ENCODE measurements at places on chromosomes 7 and 10.

- DNase-seq = no peak
These were observed 3.0 kb upstream of the SND1 start for GRCh38 chr7:127648986-127649385.

DNA sequence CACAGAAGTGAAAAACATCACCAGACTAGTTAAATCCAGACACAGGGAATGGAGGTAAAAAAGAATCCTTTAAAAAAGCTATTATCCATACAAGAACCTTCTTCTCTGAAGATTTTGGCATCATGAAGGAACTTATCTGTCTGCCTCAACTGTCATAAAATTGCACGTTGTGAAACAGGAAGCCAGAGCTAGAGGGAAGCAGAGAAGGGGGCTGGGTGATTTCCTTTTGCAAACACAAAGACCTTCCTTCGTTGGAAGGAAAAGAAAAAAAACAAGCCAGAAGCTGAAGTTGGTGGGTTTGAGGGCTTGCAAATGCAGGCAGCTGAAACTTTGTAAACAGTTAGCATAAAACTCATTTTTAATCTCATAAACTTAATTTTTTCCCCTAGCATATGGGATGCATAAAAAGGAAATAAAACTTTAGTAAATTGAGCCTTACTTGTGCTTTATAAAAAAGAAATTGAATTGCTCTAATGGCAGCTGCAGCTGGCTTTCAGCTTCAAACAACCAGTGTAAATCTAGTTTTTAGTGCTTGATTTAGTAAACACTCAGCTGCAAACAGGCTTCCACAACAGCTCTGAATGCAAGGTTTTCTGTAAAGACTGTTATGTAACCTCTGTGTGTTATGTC lies 101.6 kb downstream of the OTUD1 start:
- DNase-seq = no peak

GRCh38 chr10:68578974-68579373 lies 18.8 kb downstream of the TET1 start:
- no peak for DNase-seq

DNA sequence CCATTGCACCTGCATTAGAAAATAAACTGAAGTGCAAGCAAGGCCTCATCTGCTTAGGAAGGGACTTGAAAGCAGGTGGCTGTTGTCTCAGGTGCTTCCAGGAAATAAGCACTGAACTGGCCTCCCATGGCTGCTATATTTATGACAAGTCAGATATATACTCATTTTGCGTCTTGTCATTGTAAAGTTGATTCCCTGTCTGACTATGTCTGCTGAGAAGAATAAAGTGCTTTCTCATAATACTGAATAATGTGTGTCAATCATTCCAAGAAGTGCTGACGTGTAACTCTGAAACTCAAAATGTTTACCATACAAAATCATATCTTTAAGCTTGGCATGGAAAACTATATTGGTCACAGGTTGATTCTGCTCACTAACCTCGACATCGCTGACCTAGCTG lies 44.9 kb upstream of the SVOPL start:
- no peak for DNase-seq

GRCh38 chr10:98344589-98345038 lies 70.4 kb downstream of the PYROXD2 start:
- DNase-seq = no peak

Data from stimulated activated CD4-positive, alpha-beta T cell treated with anti-CD3 and anti-CD28 coated beads, Interleukin-4, amount 100 ng/mL, for 1 hour (primary cell).